ENCODE measurements at places on chromosomes 6 and 20.
A peak's percentile ranks its signal among the peaks of the same experiment; 100 is the strongest.

- no peak for DNase-seq
Observed at GRCh38 chr6:134624781-134625180, 306.9 kb upstream of the SGK1 start.

GRCh38 chr6:72418495-72418894 lies 203.4 kb upstream of the KCNQ5 start:
- DNase-seq: peak; percentile 16

DNA sequence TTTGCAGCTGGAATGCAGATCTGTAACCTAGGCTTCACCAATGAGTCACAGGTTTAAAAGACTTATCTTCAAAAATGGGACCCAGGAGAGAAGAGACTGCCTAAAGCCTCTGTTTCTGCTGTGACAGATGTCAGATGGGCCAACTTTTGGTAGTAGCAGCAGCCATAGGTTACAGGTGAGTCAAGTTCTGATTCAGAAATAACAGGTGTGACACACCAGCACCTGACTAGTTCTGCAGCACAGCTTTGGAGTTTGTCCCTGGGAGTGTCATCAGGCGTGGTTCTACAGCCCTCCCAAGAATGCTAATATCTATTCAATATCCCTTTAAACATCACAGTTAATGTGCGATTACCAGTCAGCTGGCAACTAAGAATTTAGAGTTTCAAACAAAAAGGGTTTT lies 121.9 kb upstream of the BTN3A2 start:
- DNase-seq: no peak

DNA sequence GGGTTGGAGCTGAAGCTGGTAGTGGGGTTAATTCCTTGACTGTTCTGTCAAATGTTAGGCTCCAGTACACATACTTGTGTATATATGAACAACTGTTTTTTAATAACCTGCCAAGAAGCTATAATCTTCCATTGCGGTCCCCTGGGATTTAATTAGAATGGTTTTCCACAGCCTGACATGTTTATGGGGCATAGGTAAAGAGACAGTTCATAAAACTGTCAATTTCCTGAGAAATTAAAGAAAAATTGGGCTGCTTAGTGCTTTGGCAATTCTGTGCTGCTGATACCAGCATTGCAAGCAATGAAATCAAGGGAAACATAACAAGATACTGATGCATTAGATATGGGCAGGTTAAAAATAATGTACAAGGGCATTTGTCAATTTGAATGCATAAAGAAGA lies 314.1 kb upstream of the SLC35B3 start:
- no peak for DNase-seq

DNA sequence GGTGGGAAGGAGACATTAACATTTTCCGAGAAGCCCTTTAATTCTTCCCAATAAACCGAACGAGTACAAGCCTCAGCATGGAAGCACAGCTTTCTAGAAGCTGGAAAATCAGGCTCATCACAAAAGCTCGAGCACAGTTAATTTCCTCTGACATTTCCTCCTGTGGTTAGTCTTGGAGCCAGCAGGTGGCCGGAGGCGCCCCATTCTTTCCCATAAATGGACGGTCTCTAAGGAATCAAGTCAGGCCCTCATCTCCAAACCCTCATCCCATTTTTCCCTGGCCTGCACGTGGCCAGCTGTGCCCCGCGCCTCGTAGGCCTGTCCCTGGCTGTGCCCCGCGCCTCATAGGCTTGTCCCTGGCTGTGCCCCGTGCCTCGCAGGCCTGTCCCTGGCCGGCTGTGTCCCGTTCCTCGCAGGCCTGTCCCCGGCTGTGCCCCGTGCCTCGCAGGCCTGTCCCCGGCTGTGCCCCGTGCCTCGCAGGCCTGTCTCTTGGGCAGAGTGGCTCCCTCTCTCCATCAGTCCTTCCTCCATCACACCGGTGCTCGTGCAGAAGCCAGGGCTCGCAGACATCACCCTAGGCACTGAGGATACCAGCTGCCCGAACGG lies 19.7 kb upstream of the NTSR1 start:
- DNase-seq: no peak

GRCh38 chr6:119312875-119313338 lies 36.7 kb downstream of the MAN1A1 start:
- no peak for DNase-seq

DNA sequence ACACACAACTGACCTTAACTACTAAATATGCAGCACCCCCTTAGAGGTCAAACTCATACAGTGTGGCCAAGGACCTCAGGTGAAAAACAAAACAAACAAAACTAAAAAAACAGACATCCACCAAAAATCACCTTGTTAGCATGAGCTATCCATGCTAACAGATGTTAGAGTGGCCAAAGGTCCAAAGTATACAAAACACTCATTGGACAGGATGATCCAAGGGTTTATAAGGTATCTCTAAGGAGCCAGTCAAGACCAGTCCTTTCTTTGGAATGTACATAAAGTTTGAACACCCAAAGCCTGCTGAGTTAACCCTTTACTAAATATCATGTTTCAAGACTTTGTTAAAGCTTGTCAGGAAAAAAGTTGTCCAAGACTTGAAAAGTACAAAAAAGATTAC lies 35.8 kb downstream of the THEMIS start:
- DNase-seq: no peak

GRCh38 chr6:149259753-149260152 lies 57.8 kb upstream of the TAB2 start:
- DNase-seq: no peak

DNA sequence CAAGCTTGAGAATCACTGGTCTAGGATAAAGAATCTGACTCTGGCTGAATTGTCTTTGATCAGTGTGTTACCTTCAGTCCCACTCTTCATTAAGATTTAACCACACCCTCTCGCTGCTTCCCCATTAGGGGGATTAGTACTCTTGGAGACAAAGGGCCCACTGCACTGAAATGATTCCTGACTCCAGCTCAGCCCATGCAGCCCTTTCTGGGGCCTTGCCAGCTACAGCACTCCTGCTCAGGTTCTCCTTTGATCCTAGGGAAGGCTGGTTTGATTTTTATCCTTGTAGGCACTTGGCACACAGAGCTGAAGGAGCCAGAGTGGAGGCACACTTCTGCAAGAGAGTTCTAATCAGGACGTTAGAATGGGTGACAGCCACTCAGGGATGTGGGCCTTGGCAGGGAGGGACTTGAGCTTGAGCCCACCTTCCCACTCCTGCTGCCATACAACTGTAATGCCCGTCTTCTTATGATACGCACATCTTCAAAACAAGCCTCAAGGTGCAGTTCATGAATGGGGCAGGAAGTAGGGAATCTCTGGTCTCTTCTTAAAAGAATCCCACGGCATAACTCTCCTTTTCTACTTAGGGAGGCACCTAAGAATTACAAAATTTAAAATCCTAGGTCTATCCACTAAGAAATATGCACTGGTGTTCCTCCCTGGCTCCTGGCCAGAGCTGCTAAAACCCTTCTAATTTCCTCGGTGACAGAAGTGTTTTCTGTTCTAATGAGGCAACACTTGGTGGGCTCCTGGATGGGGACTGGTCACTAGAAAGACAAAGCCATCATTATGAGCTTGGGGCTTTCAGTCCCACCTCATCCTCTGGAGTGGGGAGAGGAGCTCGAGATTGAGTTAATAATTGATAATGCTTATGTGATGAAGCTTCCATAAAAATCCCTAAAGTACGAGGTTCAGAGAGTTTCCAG lies 1.5 kb upstream of the SLA2 start:
- DNase-seq: no peak

DNA sequence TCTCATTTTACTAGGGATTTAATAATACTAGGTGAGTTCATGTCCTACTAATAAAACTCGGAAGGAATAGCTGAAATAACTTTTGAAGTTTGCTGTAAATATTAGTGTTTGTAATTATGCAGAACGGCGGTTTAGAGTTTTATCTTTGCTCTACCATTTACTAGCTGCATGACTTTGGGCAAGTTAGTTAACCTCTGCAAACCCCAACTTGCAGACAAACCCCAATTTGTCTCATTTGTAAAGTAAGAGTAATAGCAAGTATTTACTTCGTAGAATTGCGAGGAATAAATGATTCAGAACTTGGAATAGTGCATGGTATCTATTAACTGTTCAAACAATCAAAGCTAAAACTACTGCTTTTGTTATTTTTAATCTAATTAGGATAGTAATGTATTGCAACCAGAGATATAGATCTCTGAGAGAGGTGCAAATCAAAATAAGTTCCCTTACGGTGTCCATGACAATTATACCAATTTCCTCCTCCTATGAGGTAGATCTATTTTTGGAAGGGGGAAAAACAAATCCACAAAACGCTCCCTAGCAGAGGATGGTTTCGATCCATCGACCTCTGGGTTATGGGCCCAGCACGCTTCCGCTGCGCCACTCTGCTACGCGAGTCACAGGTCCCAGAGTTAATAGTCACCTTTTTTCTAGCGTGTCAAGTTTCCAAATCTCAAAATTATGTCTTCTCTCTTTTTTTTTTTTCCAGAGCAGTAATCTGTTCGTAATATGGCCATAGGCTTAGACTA lies 35.1 kb upstream of the BTN3A2 start:
- peak; percentile 7 for DNase-seq

DNA sequence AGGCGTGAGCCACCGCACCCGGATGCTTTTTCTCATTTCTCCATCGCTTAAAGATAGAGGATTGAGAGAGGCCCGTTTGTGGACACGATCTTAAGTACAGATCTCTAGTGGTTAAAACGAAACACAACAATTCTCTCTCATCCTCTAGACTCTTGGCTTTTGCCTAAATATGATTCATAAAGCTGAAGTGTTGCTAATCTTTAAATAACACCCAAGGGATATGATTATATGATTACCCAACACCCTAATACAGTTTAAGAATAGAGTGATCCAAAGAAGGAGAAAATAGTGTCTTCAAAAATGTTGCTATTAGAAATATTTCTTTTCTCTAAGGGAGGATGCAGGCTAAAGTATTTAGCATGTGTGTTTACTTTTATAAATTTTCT lies 50.4 kb downstream of the MTHFD1L start:
- no peak for DNase-seq

DNA sequence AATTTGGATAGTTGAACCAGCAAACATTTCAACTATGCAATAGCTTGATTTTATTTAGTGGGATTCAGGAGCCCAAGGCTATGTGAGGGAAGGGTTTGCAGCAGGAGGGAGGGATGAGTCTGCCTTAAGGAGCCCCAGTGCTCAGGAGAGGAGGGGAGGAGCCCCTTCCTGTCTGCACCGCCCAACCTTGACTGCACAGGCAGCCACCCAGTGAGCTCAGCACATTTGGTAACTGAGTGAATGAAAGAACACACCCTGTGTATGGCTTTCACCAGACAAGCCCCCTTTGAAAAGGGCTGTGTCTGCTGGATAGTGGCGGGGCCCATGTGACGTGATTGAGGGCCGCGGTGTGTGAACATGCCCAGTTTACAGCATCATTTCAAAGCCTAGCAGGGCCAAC lies 17.0 kb downstream of the DACT2 start:
- no peak for DNase-seq

DNA sequence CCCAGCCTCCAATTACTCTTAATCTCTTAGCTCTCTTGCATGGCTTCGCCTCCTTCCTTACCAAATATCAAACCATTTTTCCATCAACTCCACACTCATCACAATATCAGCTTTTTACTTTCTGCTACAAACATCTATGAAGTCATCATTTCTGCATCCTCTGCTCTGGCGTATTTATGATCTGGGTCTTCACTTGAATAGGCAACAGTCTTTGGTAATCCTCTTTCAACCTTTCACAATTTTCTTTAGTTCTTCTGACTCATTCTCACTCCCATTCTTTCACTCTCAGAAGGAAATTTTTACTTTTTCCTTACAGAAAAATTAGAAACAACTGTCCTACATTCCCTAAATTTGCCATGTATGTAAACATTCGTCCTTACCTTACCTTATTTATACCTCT lies 522.4 kb downstream of the HDGFL1 start:
- DNase-seq: no peak

DNA sequence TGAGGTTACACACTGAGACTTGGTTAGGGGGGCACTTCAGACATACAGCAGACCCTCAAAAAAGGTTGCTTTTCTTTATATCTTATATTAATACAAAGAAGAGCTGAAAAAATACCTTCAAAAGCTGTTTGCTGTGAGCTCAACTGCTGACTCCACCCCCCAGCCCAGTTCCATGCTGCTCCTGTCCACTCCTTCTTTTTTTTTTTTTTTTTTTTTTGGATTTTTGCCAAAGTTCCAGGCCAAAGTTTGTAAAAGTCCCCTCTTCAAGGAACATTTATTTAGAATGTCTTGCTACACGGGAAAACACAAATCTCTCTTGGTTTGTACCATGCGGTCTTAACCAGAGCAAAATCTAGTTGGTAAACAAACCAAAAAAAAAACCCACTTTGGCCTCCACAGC lies 85.3 kb upstream of the AKAP12 start:
- no peak for DNase-seq
